ENCODE measurements at places on chromosomes 4 and X. TPM values are rescaled to one million over a fixed set of nuclear protein-coding genes. Genes with fewer than 3 reads are reported as not detected.

- H3K4me1 ChIP-seq, result peaks cover 65% of the 10 kb centered on the region
- no peak for DNase-seq
- peak overlapping the region; percentile 50 for H3K4me3 ChIP-seq
- H3K27ac ChIP-seq, result peak overlapping the region; percentile 91
- H3K36me3 ChIP-seq, result peaks cover 13% of the 10 kb centered on the region
Observed at GRCh38 chrX:150036641-150037040, 98.3 kb upstream of the EOLA2 start.

- no peaks in the 10 kb centered on the region for H3K4me1 ChIP-seq
- no peak overlapping the region for H3K27ac ChIP-seq
- no peaks in the 10 kb centered on the region for H3K36me3 ChIP-seq
- H3K27me3 ChIP-seq, result peaks cover 1% of the 10 kb centered on the region
- H3K4me3 ChIP-seq, result no peak overlapping the region
Observed at GRCh38 chr4:24394041-24394440, 190.3 kb downstream of the DHX15 start.

GRCh38 chrX:24184018-24184417 is 34.5 kb downstream of the ZFX start:
- no peaks in the 10 kb centered on the region for H3K27me3 ChIP-seq
- peaks cover 5% of the 10 kb centered on the region for H3K36me3 ChIP-seq
- peaks cover 16% of the 10 kb centered on the region for H3K4me1 ChIP-seq

DNA sequence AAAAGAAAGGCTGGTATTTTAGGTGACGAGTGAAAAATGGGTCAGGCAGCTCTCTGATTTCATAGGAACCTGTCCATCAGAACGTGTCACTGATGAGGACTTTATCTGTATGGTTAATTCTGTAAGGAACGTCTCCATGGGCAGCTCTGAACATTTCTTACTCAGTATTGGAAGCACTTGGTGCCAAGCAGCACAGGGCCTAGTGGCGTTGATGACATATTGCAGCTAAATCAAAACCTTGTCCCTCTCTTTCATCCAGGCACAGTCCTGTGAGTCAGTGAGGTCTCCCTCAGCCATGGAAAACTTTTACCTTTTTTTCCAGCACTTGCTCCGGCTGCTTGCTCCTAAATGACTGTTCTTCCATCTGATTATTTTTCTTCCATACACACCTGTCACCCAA is 301.9 kb downstream of the DHX15 start:
- H3K4me1 ChIP-seq, result no peaks in the 10 kb centered on the region
- H3K27me3 ChIP-seq, result no peaks in the 10 kb centered on the region
- H3K36me3 ChIP-seq, result no peaks in the 10 kb centered on the region
- H3K27ac ChIP-seq, result no peak overlapping the region
- DNase-seq, result no peak

Gene ADH1C
- total RNA-seq, result not detected

DNA sequence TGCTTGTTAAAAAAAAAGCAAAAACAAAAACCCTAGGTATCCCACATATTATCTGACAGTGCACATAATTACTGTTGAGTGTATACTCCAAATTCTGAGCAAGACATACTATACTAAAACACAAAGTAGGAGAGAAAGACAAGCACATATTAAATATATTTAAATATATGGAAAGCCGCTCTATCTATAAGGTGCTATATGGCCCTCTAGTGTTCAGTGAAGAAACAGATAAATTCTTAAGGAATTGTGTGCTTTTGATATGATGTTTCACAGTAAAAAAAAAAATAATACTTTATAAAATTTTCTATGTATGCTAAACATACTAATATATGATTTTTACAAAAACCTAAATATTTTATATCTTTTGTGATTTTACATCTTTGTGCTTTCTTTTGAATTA is 137.8 kb downstream of the FBXW7 start:
- DNase-seq, result peak; percentile 9
- no peak overlapping the region for H3K4me3 ChIP-seq
- H3K27ac ChIP-seq, result no peak overlapping the region
- no peaks in the 10 kb centered on the region for H3K27me3 ChIP-seq

- no peak overlapping the region for H3K4me3 ChIP-seq
- H3K36me3 ChIP-seq, result no peaks in the 10 kb centered on the region
- no peak for DNase-seq
- no peaks in the 10 kb centered on the region for H3K4me1 ChIP-seq
- no peak overlapping the region for H3K27ac ChIP-seq
Observed at GRCh38 chr4:5184606-5185005, 133.3 kb downstream of the STK32B start.

GRCh38 chr4:26062215-26062614 is 148.2 kb downstream of the SMIM20 start:
- DNase-seq, result peak; percentile 29
- H3K36me3 ChIP-seq, result no peaks in the 10 kb centered on the region
- no peak overlapping the region for H3K4me3 ChIP-seq
- H3K4me1 ChIP-seq, result peaks cover 40% of the 10 kb centered on the region
- no peak overlapping the region for H3K27ac ChIP-seq

DNA sequence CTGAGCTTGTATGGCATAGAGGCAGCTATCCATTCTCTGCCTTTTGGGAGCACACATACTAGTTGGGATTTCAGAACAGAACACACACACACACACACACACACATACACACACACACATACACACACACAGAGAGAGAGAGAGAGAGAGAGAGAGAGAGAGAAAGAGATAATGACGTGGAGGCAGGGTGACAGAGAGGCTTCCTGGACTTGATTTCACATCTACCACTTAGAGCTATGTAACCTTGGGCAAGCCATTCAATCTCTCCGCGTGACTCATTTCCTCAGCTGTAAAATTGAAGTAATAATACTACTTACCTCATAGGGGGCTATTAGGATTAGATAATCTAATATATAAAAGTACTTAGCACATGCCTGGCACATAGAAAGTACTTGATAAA is 12.3 kb upstream of the GRIA3 start:
- peak; percentile 57 for DNase-seq
- no peak overlapping the region for H3K27ac ChIP-seq
- no peak overlapping the region for H3K4me3 ChIP-seq
- peaks cover 56% of the 10 kb centered on the region for H3K4me1 ChIP-seq

All from HFFc6 (cell line).